ENCODE measurements at places on chromosomes 4 and X.
A peak's percentile ranks its signal among the peaks of the same experiment; 100 is the strongest.

DNA sequence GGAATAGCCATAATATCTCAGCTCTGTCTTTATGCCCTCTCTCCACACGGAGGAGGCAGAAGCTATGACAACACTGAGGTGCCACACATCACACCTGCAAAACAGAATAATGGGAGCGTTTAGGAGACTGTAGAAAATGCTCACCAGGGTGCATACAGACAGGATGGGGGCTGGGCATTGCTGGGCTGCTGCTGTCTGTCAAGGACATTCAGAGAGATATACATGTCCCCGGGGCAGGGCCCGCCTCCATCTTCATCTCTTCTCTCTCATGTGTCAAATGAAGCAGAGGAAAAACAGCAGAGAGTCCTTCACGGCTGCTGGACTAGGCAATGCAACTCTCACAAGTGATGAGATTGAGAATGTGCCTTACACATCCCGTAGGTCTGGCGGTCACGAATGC, 65.3 kb upstream of the DHRSX start:
- DNase-seq = no peak

DNA sequence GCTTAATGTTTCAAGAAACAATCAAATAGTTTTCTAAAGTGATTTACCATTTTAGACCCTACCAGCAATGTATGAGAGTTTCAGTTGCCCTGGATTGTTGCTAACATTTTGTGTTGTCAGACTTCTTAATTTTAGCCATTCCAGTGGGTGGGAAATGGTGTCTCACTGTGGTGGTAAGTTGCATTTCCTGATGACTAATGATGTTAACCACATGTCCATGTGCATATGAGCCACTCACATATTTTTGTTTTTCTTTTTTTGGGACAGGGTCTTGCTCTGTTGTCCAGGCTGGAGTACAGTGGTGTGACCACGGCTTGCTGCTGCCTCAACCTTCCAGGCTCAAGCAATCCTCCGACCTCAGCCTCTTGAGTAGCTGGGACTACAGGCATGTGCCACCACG, 48.3 kb downstream of the MED28 start:
- DNase-seq = no peak

- peak; percentile 83 for DNase-seq
Observed at GRCh38 chr4:123452616-123453015, 56.0 kb downstream of the SPRY1 start.

- DNase-seq = no peak
Observed at GRCh38 chr4:97892592-97893266, 250.5 kb downstream of the STPG2 start.

GRCh38 chrX:152028579-152028978, 54.1 kb upstream of the GABRE start:
- no peak for DNase-seq

Data from AML-193 (cell line).